ENCODE measurements at places on chromosomes 7 and 10.

DNA sequence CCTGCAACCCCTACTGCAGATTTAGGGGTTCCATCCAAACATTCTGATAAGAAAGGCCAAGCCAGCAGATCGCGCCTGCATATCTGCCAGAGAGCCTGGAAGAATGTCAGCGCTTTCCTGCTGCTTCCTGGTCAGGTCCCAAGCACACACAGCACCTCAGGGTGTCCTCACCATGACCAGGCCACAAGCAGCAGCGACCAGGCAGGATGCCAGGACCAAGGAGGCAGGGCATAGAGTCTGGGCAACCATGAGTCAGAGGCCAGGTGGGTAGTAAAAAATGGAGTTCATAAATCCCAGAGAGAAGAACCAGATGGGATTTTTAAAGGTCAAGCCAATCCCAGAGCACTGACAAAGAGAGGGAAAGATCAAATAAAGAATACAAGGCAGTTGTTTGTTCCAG is 5.5 kb upstream of the FAM131B start:
- no peak for DNase-seq

DNA sequence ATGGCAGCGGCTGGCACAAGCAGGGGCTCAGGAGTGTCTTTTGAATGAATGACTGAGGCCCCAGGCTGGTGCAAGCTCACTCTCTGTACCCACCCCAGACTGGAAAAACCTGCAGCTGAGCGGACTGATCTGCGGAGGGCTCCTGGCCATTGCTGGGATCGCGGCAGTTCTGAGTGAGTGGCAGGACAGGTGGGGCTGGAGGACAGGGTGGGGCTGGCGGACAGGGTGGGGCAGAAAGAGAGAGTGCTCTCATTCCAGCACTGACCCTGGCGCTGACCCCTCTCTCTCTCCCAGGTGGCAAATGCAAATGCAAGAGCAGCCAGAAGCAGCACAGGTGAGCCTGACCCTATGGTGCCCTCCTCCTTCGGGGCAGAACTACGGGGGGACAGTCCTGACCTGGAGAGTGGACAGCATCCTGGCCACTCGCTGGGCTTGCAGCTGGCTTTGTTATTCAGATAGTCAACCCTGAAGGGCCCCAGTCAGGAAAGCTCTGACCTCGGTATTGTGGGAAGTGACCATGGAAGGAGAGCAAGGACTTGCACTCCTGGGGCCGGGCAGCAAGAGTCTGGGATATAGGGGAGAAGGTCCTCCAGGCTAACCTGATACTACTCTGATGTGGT is 4.1 kb downstream of the FXYD4 start:
- no peak for DNase-seq

DNA sequence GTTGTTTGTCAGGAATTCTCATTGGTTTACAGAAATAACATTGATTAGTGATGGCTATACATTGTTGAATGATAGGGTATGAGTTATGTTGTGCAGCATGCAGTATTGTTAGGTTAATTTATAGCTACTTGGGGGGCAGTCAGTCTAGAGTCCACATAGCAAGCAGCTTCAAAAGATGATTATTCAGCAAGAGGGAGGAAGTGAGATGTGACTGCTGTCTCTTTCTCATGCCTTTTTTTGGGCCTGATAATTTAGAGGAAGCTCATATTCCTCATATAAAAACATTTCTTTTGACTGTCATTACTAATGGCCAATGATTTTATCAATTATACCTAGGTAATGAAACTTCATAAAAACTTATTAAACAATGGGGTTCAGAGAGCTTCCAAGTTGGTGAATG is 3.4 kb upstream of the TBRG4 start:
- no peak for DNase-seq

GRCh38 chr10:71218046-71218650 is 5.8 kb downstream of the UNC5B start:
- no peak for DNase-seq

DNA sequence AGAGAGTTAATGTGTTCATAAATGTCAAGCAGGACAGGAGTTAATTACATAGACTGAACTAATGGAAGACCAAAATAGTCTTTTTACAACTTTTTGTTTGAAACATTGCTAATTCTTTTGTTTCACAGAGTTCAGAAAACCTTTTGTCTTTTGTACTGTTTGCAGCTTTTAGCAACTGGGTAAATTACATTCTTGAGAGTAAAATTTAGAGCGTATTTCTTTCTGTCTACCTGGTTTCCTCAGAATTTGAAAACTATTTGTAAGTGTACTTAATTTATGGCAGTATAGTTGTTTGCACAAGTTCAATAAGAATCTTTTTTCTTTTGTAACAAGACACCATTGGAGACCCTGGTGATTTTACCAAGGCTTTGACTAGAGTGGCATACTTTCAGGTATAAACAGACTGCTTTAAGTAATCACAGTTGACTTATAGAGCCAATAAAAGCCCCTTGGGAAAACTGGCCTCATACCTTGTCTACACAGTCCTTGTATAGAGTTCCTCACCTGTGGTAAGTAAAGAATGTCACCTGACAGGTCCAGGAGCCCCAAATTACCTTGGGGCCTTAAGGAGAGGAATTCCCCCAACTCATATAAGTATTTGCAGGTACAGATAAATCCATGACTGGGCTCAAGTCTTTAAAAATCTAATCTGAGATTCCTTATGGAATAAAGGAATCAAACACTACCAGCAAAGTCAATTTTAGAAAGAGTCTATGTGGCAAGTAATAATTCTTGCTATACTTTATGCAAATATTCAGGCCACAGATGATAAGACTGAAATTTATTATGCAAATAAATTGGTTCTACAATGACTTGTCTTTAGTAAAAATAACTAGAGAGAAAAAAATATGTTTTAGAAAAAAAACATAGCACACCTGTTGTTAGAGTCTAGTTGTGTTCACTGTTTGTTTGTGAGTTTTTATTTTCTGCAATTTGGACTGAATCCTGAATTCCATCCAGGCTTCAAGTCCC is 23.6 kb upstream of the CREB3L2 start:
- DNase-seq: no peak

- DNase-seq: no peak
Measured at GRCh38 chr10:27100813-27101347, 586 bp upstream of the ANKRD26 start.

GRCh38 chr10:131280101-131280500 is 31.4 kb downstream of the TCERG1L start:
- DNase-seq: no peak

GRCh38 chr10:110067960-110068770 is 60.4 kb downstream of the ADD3 start:
- peak; percentile 68 for DNase-seq

- DNase-seq: no peak
Measured at GRCh38 chr10:29048506-29048905, 240.4 kb upstream of the LYZL1 start.

GRCh38 chr10:124425227-124425962 is 6.7 kb upstream of the OAT start:
- no peak for DNase-seq

DNA sequence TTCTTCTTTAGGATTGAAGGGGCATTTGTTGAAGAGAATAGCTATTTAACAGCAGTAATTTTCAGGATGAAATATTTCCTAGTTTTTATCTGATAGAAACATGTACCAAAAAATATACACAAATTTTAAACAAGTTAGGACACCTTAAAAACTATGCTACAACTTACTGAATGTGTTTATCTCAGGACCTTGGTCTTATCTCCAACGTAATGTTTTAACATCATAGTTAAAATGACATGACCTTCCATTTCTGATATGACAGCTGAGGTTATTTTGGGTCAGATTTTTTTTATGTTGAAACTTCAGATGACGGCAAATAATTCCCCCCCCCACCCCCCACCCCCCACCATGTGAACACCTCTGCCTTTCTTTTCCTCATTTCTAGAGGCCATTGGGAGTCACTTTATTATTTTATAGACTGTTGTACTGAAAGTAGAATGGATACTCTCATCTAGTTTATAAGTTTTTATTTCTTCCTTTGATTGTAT is 8.0 kb downstream of the MRLN start:
- no peak for DNase-seq

- no peak for DNase-seq
Measured at GRCh38 chr7:73869011-73869798, 8.2 kb downstream of the TMEM270 start.
